ENCODE measurements at places on chromosomes 6 and 20.

GRCh38 chr6:123091091-123091895, 95.3 kb downstream of the CLVS2 start:
- DNase-seq = no peak

DNA sequence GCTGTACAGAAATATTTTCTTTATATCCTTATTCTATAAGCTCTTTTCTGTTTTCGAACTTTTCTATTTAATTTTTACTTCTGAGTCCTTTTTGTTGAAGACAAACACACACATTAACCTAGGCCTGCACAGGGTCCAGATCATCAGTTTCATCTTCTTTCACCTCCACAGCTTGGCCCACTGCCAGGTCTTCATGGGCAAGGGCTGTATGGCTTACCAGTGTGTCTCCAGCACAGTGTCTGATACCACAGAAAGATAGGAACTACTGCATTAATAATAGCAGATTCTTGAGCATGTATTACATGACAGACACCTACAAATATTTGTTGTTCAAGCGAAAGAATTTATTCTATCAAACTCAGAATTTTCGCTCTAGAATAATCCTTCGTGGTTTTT, 24.4 kb downstream of the QKI start:
- no peak for DNase-seq

DNA sequence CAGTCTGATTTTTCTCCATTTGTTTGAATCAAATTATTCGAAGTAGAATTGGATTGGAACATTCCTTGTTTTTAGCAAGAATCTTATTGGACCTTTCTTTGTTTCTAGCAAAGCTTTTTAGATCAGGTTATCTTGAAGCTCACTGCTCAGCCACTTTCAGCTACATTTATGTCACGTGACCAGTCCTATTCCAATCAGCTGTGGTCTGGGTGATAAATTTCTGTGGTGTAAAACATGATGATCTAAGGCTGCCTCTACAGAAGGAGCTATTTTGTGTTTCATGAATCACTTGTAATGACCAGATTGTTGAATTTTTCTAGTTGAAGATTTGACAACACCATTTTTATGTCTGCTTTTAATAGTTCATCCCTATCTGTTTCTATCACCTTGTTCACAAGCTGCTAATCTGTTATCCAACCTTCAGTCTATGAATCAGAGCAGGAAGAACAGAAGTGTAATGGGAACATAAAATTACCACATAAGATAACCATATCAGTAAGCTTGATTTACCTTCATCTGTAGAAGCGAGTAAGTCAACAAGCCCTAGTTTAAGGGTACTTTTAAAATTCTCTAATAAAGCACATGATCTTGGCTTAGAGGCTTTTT, 101.0 kb upstream of the MAP3K7 start:
- no peak for DNase-seq

GRCh38 chr6:99745651-99746050, 139.0 kb downstream of the PRDM13 start:
- DNase-seq = no peak

DNA sequence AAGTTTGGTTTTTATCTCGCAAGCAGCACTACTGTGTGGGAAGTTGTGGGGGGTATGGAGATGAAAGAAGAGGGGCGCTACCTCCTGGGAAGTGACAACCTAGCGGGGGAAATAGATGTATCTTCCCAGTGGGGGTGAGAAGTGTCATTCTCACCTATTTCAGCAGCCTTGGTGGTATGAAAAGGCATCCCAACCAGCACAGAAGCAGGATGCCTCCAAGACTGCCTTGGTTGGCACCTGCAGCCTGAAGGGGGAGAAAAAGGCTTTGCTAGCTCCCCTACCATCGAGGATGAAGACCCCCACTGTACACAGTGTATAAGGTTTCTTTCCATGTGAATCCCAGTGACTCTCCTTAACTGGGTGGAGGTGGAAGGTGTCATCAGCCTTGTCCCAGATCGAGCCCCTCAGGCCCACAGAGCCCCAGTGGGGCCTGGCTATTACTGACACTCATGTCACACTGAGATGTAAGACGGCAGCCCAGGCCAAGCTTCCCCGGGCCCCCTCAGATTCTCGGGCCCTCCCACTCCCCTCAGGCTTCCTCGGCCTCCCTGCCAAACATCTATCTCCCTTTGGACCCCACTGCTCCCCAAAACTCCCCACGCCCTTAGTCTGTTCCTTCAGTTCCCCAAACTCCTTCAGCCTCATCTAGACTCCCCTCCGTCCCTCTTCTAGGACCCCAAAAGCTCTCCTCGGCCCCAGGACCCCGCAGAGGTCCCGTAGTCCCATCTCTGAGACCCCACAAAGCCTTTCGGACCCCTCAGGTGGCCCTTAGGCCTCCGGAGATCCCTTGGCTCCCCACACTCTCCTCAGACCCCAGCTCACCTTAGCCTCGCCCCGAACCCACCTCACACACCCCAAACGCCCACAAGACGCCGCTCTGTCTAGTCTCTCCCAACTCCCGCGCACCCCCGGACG, 688 bp downstream of the COMMD7 start:
- DNase-seq = no peak

- DNase-seq = no peak
Measured at GRCh38 chr20:57753332-57754164, 43.7 kb upstream of the PMEPA1 start.

- DNase-seq = no peak
Measured at GRCh38 chr20:38090061-38090460, 56.5 kb downstream of the RPRD1B start.
